ENCODE measurements at places on chromosomes 11 and 22.
A peak's percentile ranks its signal among the peaks of the same experiment; 100 is the strongest.

GRCh38 chr22:20979243-20979809, 2.8 kb upstream of the LZTR1 start:
- H3K4me1 ChIP-seq, result peaks cover 25% of the 10 kb centered on the region
- peak overlapping the region; percentile 7 for H3K4me3 ChIP-seq
- H3K36me3 ChIP-seq, result no peaks in the 10 kb centered on the region

DNA sequence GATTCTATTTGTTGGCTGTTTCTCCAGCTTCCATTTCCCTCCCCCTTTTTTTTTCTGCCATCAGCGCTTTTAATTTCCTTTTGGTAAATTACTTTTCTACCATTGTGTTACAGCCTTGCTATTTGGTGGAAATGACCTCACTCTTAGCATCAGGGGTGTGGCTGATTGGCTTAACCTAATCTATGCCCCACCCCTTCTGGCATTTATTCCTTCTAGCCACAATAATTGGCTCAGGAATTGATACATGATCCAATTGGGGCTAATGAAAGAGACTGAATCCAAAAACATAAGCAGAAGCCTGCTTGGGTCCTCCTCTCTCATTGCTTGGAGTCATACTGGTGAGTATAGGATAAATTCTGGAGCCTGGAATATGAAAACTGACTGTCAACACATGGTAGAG, 402.4 kb upstream of the LRRC4C start:
- no peaks in the 10 kb centered on the region for H3K4me1 ChIP-seq
- H3K4me3 ChIP-seq, result no peak overlapping the region
- H3K36me3 ChIP-seq, result no peaks in the 10 kb centered on the region
- H3K27ac ChIP-seq, result no peak overlapping the region

DNA sequence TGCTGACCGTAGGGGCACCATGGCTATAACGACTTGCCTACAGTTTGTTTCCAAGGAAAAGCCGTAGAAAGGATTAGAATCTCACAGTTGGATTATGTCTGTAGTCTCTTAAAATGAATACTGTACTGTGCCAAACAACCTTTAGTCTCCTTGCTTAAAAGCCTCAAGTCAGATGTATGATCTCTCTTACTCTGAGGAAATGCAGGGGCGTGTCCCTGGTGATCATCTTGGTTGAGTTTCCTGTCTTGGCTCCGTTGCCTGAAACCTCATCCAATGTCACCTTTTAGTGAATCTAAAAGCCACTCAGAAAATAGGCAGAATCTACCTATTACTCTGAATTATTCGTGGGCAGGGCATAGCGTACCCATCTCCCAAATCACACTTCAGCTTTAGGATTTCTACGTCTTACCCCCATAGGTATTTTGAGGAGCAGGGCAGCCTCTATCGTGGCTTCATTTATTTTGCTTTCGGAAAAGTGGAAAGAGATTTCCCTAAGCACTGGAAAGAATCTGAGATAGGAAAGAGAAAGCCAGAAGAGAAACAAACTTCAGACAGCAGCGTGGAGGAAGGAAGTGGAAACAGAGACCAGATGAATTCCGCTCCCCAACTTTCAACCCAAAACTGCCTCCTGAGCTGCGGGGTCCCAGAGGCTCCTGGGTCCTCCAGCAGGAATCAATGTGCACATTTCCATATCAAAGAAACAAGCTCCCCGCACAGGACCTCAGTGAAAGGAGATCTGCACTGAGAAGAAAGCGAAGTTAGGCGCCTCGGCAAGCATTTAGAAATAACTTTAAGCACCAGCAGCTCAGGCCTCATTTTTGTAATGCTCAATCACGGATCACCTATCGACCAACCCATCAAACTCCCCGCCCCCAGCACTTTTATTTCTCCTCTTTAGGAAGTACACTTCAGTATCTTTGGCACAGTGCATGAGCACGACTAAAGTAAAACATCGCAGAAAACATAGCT, 245.8 kb downstream of the ETS1 start:
- no peaks in the 10 kb centered on the region for H3K27me3 ChIP-seq
- DNase-seq, result no peak
- H3K36me3 ChIP-seq, result no peaks in the 10 kb centered on the region

GRCh38 chr22:24981656-24982055, 29.1 kb downstream of the KIAA1671 start:
- H3K27ac ChIP-seq, result no peak overlapping the region
- H3K4me1 ChIP-seq, result peaks cover 3% of the 10 kb centered on the region
- no peaks in the 10 kb centered on the region for H3K27me3 ChIP-seq
- no peak overlapping the region for H3K4me3 ChIP-seq

GRCh38 chr11:61752117-61752924, at the start of gene MYRF:
Gene MYRF, plus strand, starts transcription at chr11:61752636. Its CDS starts 109 bp downstream, at chr11:61752745.
- H3K27me3 ChIP-seq, result peaks cover 4% of the 10 kb centered on the region
- H3K36me3 ChIP-seq, result no peaks in the 10 kb centered on the region
- H3K4me3 ChIP-seq, result peak within 1 kb of the TSS; percentile 50
- H3K4me1 ChIP-seq, result peaks cover 19% of the 10 kb centered on the region
- DNase-seq, result no peak
